NCI-H1092 (cell line): ENCODE measurements at places on chromosomes 5 and 9.

DNA sequence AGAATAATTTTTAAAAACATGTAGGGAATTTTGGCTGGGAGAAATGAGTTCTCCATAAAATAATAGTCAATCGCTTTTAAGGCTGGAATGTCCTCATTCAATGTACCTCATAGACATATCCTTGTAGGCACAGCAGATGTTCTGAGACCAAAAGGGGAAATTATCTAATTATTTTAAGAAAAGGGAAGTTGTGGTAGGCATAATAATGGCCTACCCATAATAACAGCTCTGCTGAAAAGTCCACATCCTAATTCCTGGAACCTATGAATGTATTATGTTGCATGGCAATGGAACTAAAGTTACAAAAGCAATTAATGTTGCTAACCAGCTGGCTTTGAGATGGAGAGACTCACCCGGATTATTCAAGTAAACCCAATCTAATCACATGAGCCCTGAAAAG is 216.1 kb downstream of the TRIM36 start:
- DNase-seq: no peak

DNA sequence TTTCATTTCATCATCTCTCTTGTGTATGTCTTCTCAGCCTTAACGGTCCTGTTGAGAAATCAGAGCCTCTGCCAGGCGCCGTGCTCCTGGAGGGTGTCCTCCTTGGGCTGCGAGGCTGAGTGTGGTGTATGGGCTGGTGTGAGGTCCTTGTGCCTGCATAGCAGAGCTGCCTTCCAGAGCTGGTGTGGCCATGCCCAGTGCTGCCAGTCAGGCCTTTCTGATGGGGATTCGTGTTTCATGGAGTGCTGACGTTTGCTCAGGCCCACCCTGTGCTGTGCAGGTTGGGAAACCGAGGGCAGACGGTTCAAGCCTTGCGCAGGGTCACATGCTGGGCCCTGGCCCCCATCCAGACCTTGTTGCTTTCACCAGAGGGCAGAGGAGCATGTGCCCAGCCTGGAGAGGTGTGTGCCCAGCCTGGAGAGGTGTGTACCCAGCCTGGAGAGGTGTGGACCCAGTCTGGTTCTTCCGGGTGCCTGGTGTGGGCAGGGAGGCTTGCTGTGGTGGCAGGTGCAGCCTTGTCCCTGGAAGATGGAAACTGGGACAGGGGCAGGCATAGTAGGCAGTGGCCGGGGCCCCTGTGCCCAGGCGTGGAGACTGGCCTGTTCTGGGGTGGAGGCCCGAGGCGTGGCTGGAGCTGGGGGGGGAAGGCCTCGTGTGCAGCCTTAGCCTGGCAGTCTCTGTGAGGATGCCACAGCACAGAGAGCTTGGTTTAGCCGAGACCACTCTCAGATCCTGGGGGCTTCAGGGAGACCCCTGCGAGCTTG is 84.0 kb downstream of the RXRA start:
- no peak for DNase-seq

- no peak for DNase-seq
Measured at GRCh38 chr5:156197042-156197635, 129.8 kb upstream of the SGCD start.

- DNase-seq: no peak
Measured at GRCh38 chr5:140725799-140726471, 25.7 kb downstream of the ZMAT2 start.

GRCh38 chr5:74442466-74442865 is 198.1 kb downstream of the ENC1 start:
- no peak for DNase-seq

DNA sequence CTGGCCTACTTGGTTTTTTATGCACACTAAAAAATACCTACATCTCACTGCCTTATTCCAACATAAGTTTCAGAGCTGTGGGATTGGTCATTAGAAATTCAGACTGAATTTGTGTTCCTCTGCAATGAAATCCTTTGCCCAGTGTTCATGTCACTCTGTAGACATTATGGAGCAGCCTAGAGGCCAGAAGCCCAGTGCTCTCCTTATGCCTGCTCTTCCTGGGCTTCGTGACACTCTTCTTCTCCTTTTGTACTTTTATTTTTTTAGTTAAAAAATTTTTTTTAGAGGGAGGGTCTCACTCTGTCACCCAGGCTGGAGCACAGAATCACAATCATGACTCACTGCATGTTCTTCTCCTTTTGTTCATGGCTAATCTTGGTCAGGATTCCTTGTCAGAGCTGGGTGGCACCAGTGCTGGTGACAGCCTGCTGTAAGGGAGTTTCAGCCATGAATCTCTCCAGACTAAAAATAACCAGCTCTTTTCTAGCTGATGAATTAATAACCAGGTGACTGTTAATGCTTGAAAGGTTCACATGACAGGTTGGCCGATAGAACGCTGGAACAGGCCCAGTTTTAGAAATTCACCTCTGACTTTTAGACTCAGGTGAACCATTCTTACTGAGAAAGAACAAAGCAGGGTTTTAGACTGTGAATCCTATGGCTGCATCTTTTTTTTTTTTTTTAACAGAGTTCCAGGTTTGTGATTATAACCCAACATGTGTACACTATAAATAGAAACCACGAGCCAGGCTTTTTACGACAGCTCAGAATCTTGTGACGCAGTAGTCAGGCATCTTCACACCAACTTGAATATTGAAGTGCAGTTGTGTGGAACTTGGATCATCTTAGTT is 34.1 kb upstream of the C5orf47 start:
- no peak for DNase-seq

GRCh38 chr9:5651246-5651645 is 22.3 kb downstream of the RIC1 start:
- no peak for DNase-seq

DNA sequence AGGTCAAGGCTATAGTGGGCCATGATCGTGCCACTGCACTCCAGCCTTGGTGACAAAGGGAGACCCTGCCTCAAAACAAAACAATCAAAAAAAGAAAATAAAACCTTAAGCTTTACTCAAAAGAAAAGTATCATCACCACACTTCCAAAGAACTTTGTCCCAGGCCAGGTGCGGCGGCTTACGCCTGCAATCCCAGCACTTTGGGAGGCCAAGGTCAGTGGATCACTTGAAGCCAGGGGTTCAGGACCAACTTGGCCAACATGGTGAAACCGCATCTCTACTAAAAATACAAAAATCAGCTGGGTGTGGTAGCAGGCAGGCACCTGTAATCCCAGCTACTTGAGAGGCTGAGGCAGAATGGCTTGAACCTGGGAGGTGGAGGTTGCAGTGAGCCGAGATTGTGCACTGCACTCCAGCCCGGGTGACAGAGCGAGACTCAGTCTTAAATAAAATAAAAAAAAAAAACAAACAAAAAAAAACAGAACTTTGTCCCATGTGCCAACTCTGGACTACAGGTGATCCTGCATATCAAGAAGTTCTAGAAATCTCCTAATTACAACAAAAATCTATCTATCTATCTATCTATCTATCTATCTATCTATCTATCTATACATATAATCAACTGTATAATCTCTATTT is 19.7 kb downstream of the CLINT1 start:
- DNase-seq: no peak

GRCh38 chr5:96064877-96065276 is 103.2 kb upstream of the ELL2 start:
- no peak for DNase-seq

DNA sequence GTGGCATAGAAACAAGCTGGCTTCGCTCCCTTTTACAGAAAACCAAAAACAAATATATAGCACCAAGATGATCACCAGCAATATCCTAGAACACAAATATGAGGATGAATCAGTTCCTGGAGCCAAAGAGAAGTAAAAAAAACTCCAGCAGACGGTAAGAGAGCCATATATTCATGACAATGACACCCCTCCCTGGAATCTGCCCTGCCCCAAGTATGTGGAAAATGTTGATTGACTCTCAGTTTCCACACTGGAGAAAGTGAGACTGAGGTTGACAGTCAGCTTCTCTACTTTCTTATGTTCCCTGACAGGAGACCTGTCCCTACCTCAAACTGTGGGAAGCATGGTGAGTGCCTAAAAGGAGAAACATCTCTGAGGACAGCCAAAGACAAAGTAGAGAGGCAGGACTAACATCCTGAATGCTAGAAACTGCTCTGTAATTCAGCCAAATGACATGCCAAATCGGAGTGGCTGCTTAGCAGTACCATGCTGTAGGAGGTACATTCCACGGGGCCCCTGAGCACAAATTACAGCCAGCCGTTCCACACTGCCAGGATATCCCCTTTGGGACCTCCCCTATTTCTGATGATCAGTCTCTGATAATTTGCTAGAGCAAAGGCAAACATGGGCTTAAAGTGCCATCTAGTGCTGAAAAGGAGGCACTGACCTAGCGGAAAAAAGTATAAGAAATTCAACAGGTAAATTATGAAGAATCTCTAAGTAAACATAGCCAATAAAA is 424.0 kb upstream of the RGMB start:
- DNase-seq: no peak

DNA sequence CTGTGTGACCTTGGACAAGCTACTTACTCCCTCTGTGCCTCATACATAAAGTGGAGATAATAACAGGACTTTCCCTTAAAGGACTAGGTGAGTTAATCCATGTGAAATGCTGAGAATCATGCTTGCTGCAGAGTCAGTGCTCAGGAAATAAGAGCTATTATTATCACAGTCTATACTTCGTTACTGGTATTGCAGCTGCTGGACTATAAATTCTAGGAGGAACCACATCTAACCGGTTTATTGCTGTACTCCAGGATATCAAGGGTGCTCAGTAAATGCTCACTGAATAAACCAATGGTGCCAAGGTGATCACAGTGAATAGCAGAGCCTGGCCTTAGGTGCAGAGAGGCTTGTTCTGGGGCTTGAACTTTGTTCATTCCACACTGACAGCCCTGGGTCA is 69.3 kb downstream of the HSPA4 start:
- DNase-seq: no peak

DNA sequence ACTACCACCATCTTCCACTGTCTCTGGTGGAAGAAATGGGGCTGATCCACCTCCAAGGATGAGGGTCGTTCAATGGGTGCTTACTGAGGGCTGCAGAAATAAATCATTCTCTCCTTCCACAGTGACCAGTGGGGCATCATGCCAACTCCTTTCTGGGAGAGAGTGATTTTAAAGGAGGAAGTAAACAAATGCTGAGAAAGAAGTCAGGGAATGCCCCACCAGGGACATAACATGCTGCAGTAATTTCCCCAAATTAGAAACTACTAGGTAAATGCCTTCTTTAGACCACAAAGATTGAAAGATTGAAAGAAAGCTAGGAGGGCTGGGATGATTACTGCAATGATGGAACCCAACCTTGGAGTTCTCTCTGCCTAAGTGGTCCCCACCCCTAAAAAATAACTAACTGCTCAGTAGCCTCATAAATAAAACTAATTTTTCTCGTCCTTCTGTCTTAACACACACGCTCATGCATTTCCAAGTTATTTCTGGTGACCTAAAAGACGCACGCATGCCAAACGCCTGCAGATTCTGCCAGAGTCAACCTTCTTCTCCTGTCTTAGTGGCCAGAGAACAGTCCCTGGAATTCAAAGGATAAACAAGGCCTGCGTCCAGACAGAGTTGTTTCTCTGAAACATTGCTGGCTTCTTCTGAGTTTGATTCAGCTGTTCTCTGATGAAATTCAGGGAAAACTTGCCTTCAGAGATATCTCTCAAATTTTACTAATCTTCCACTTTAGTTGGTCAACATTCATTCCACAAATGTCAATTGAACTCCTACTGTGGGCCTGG is 250.0 kb downstream of the NR3C1 start:
- no peak for DNase-seq

DNA sequence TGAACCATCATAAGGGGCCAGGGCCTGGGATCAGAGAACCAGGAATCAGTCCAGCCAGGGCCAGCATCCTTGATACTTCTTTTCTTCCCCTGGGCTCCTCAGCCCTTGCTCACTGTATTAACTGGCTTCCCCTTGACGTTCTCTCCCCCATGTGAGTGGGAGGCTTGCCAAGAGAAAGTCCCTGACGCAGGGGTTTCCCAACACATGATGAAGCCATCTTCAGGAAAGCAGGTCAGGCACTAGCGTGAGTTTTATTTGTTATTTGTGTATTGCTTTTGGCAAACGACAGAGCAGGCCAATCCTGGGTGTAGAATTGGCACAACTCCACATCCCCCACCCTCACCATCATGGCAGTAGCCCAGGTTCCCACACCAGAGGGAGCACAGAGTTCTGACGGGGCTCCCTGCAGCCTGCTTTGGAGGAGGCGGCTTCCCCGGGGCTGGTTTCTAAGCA is 165.5 kb upstream of the NFIL3 start:
- DNase-seq: peak; percentile 52

DNA sequence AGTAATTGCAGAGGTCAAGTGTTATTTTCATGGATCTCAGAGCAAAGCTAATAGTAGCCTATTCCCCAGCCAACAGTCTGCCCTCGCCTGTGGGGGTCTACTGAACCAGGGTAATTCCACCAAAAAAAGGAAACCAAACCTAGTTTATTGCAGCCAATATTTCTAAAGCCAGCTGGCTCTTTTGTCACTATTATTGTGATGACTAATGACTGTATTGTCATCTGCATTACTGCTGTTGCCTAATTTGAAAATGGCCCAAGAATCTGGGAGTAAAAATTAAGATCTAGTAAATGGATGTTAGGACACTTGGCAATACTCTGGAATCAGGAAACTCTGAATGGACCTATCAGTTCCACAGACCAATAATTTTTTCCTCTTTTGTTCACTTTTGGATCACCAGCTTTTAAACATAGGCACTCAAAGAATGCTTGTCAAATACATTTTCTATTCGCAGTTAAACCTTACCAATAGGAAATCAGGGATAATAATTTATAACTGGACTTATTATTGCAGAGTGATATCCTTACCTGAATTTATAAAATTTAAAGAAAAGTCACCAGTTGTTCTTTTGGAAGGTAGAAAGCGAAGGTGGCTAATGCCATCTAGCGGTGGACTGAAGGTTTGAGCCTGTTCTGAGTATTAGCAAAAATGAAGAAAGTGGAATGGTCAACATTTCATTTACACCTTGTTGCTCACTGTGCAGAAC is 69.2 kb downstream of the SYK start:
- no peak for DNase-seq

- DNase-seq: no peak
Measured at GRCh38 chr5:43227655-43228054, 35.6 kb downstream of the NIM1K start.

- no peak for DNase-seq
Measured at GRCh38 chr9:121024237-121024636, 25.8 kb downstream of the C5 start.

- DNase-seq: no peak
Measured at GRCh38 chr9:82969291-82969690, 93.7 kb downstream of the RASEF start.
